Upper lobe of right lung (tissue), 1 donor: ENCODE measurements at places on chromosomes 5 and 9.

DNA sequence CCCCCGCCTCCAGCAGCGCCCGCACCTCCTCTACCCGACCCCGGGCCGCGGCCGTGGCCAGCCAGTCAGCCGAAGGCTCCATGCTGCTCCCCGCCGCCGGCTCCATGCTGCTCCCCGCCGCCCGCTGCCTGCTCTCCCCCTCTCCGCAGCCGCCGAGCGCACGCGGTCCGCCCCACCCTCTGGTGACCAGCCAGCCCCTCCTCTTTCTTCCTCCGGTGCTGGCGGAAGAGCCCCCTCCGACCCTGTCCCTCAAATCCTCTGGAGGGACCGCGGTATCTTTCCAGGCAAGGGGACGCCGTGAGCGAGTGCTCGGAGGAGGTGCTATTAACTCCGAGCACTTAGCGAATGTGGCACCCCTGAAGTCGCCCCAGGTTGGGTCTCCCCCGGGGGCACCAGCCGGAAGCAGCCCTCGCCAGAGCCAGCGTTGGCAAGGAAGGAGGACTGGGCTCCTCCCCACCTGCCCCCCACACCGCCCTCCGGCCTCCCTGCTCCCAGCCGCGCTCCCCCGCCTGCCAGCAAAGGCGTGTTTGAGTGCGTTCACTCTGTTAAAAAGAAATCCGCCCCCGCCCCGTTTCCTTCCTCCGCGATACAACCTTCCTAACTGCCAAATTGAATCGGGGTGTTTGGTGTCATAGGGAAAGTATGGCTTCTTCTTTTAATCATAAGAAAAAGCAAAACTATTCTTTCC, 19.3 kb downstream of the CDKN2A start:
- no peak for DNase-seq

DNA sequence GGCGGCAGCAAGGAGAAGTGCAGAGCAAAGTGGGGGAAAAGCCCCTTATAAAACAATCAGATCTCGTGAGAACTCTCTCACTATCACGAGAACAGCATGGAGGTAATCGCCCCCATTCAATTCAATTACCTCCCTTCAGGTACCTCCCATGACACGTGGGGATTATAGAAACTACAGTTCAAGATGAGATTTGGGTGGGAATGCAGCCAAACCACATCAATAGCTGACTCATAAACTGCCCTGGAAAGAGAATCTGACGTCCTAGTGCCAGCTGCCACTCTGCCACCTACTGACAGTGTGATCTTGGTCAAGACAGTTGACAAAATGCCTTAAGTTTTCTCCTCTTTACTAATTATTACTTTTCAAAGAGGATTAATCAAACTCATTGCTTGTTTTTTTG, 128.3 kb downstream of the GPBP1 start:
- DNase-seq, result no peak

- no peak for DNase-seq
Observed at GRCh38 chr5:72326306-72326649, 6.1 kb downstream of the PTCD2 start.

GRCh38 chr5:145925353-145925752, 11.0 kb upstream of the SH3RF2 start:
- DNase-seq, result no peak

- DNase-seq, result peak; percentile 25
Observed at GRCh38 chr9:38061326-38061977, 7.6 kb downstream of the SHB start.

DNA sequence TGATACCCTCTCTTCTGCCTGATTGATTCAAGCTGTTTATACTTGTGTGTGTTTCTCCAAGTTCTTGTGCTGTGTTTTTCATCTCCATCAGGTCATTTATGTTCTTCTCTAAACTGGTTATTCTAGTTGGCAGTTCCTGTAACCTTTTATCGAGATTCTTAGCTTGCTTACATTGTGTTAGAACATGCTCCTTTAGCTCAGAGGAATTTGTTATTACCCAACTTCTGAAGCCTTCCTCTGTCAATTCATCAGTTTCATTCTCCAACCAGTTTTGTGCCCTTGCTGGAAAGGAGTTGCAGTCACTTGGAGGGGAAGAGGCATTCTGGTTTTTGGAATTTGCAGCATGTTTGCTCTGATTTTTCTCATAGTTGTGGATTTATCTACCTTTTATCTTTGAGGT, 126.2 kb upstream of the FTMT start:
- DNase-seq, result no peak

DNA sequence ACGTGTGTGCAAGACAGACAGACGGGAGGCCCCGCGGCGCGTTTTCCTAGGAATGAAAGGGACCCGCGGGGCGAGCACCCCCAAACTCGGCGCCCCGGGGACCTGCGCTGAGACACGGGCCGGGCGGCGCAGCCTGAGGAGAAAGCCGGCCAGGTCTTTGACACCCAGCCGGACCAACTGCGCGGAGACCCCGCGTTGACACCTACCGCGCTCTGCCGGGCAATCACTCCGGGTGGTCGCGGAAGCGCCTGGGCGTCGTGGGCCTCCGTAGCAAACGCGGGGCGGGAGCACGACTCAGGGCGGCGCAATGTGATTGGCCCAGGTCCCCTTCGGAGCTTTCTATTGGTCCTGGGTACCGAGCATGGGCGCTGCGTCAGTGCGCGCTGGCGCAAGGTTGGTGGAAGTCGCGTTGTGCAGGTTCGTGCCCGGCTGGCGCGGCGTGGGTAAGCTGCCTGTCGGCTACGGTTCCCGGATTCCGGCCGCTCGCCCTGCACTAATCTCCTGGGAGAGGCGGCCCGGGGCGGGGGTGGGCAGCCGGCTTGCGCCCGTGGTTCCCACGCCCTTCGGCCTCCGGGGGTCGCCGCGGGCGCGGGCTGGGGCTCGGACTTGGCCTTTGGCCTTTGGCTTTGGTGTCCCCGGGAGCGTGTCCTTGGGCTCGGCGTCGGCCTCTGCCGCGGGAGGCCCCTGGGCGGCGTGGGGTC, at the start of the genes FASTKD3 and MTRR:
TSS of gene FASTKD3 (minus strand) at position 259 of the 701 bp plus-strand sequence. CDS start 948 bp downstream, outside the sequence.
TSS of gene MTRR (plus strand) at position 376 of the 701 bp plus-strand sequence. CDS start 1,647 bp downstream, outside the sequence.
- DNase-seq, result peak; percentile 97

DNA sequence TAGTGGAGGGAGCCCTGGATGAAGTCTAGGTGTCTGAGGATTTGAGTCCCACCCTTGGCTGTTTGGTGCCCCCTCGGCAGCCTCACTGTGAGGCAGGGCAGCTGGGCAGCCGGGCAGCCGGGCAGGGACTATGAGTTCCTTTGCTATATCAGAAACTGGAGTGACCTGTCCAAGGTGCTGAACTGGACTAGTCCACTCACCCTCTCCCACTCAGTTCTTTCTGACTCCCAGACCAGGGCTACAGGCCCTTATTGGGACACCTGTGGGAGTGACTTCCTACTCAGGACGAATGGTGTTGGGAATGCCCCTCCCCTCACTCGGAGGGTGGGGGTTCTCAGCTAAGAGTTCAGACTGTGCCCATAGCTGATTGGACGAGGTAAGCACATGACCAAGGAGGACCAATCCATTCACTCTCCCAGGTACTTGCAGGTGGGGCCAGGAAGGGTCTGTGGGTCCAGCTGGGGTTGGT, 34.1 kb upstream of the RAPGEF1 start:
- no peak for DNase-seq

DNA sequence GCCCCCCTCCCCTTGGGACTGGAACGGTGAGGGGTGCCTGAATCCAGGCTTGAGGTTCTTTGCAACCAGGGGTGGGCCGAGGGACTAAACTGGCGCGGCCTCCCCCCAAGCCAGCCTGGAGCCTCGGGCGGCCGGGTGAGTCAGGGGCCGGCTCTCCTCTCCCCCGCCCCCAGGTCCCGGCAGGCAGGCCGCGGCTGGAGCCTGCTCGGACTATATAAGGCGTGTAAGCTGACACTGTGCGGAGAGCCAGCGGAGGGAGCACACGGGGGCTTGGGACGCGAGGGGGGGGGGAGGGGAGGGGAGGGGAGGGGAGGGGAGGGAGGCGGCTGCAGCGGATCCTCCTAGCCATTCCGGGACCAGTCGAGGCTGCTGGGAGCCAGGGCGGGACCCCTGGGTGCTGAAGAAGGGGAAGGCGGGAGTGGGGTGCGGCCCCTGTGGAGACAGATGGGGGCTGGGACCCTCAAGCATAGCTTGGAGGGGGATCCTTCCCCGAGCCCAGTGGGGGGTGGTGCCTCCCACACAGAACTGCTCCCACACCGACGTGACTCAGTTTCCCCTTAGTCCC, 595 bp downstream of the PDLIM7 start:
- peak; percentile 76 for DNase-seq

DNA sequence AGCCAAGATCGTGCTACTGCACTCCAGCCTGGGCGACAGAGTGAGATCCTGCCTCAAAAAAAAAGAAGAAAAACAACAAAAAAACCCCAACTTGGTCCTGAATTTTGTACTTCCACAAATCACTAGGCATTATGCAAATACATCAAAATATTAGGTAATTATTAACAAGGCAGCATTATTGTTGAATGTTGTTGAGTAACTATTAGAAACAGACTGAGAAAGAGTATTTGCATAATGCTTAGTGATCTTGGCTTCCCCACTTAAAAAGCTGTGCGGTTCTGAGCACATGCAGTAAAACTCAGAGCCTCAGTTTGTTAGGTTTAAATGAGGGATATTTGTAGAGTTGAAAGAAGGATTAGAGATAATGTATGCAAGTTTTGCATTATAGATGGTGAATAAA, 64.2 kb downstream of the SCAMP1 start:
- DNase-seq, result no peak

DNA sequence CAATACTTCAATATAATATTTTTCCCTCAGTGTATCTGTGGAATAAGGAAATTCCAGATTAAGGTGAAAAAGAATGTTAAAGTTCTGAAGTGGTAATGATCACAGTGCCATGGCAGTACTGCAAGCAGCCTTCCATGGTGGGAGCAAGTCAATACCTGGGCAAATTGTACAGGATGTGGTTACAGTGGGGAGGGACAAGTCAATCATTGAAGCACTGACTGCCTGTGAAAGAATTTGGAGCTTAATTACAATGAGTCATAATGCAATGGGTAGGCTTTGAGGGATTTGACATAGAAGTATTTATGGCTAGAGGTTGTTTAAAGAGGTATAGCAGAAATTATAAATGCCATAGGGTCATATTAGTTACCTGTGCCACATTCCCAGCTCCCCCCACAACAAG, 786.5 kb upstream of the ACO1 start:
- DNase-seq, result no peak

DNA sequence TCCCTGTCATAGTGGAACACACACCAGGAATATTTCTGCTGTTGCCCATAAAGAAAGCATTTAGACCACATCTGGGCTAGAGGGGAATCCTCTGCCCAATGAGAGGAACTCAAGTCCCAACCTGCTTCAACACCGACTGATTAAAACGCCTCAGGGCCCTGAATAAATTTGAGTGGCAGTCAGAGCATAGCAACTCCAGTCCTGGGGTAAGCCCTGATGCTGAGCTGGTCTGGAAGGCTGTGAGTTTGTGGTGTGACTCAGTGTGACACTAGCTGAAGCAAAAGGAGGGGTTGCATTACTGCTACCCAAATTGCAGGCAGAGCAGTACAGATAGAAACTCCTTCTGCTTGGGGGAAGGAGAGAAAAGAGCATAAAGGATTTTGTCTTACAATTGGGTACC, 148.3 kb downstream of the PRDM9 start:
- DNase-seq, result no peak

GRCh38 chr5:4019009-4019769, 423.6 kb downstream of the IRX1 start:
- no peak for DNase-seq

DNA sequence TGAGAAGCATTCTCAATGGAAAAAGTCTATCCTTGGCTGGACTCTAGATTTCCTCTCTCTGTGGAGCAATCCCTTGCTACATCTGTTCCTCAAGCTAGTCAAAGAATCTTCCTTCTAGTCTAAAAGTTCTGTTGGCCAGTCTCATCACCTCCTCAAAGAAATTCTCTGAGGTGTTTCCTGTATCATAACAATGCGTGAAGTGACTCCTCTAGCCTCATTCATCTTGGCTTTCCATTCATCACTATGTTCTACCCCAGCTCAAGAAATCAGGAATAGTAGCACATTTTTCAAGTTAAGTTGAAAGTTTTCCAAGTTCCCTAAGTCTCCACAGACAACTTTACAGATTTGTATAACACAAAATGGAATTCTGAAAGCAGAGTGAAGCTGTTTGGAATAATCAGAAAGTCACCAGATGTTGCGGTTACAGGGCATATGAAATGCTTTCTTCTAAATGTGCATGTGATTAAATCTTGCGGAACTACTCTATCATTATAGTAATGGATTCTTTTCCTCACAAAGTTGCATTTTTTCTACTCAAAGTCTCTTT, 176.6 kb upstream of the FREM1 start:
- no peak for DNase-seq

DNA sequence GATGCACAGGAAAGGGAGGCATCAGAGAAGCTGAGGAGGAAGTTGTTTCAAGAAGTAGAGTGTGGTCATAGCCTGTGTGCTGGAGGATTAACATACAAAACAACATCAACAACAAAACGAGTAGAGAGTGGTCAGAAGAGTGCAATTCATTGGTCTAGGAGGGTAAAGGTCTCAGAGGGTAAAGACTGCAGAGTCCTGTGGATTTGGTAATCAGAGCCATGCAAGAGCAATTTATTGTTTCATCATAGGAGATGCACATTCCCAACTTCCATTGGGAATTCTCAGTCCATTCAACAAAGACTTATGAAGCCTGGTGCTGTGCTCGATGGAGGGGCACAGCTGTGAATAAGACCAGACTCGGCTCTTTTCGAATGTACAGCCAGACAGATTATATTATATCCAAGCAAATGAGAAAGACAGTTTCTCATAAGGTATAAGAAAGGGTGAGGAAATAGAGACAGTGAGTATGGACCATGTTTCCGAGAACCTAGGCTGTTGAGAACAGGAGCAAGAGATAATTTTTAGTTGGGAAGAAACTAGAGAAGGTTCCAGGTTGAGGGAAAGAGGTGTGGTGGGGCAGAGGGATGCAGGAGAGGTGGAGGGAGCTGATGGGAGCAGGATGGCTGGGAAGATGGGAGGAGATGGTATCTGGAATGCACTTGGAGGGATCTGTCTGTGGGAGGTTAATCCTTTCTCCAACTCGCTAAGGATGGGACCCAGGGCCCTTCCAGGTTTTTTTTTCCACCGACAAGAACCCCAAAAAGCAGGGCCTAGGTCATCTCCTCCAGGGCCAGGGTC, 7.9 kb upstream of the MYORG start:
- no peak for DNase-seq

GRCh38 chr5:110638970-110639902, 87.2 kb downstream of the TMEM232 start:
- no peak for DNase-seq

DNA sequence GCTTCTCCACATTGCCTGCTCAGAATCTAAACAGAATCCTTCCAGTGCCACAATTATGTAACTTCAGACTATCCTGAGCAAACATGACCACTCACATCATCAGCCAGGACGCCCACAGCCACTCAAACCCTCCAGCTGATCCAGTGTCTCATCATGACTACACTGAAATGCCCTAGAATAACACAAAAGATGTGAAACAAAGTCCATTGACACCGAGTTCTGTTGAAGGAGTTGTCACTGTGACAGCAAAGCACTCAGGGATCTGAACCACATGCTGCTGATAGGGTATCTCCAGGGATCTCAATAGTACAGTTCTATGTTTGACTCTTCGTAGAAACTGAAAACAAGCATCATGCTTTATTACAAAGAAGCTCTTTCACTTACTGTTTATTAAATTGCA, 150.2 kb downstream of the GABBR2 start:
- no peak for DNase-seq

GRCh38 chr9:126694206-126695081, 80.7 kb downstream of the LMX1B start:
- DNase-seq, result peak; percentile 45

- no peak for DNase-seq
Observed at GRCh38 chr5:117691081-117691870, 1116.7 kb upstream of the SEMA6A start.
